ENCODE measurements at places on chromosomes 2 and 18.

DNA sequence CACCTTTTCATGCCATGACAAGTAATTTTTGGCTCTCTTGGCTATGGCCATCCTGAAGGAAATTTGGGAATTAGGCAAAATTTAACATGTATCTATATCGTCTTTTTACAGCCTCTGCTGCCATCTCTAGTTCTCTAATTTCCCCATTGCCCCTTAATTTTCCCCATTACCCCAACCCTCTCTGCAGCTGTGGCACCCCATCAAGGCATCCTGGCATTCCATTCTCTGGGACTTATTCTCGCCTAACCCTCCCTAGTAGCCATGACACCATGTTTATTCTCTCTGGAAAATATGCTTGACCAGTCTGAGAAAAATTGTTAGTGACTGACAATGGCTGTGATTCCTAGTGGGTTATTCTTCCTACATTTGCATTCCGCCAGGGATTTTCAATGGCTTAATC is 43.9 kb upstream of the GLS start:
- no peak for DNase-seq

- DNase-seq: no peak
Observed at GRCh38 chr2:48279344-48280090, 250.4 kb upstream of the STON1 start.

DNA sequence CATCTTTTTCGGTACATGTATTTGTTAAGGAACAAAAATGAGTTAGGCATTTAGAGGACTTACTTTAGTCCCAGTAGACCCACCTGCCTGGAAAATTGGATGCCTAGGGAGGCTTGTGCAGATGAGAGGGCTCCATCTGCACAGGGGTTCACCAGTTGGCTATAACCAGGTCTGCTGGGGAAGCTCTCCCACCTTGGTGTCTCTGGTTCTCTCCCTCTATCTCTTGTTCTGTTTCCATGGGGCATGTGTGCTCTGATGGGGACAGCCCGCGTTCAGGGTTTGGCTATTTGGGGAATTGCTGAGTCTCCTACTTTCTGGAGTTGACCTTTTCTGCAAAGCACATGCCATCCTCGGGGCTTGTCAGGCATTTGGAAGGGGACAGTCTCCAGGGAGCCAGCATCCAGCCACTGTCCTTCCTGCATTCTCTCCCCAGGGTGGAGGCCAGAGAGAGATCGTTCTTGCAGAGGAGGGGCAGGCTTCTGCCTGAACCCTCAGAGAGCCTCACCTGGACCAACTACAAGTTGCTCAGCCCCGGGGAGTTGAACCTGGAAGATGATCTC is 157.3 kb downstream of the KLHL29 start:
- DNase-seq: no peak

- no peak for DNase-seq
Observed at GRCh38 chr18:23387265-23387664, 65.8 kb upstream of the RIOK3 start.

GRCh38 chr2:202944816-202945215 is 32.7 kb downstream of the CARF start:
- no peak for DNase-seq

DNA sequence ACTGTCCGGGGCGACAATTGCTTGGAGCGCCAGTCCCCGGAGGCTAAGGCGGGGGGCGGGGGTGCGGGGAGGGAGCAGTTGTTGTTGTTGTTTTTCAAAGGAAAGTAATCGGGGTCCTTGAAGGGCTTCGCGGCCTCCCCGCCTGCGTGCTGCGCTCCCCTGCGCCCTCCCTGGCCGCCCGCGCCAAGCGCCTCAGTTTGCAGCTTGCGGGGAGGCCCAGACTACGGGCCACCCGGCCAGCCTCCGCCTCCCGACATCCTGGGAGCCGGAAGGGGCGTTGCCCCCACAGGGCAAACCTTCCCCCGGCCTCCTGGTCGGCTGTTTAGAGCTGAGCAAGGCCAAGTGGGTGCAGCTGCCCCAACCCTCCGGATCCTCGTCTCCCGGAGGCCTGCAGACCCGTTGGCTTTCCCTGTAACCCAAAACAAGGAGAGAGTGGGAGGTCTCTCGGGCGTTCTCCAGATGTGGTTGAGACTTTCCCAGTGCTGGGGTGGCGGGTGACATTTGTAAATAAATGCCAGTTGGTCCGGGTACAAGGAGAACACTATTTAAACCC is 3.7 kb upstream of the SIX3 start:
- no peak for DNase-seq

DNA sequence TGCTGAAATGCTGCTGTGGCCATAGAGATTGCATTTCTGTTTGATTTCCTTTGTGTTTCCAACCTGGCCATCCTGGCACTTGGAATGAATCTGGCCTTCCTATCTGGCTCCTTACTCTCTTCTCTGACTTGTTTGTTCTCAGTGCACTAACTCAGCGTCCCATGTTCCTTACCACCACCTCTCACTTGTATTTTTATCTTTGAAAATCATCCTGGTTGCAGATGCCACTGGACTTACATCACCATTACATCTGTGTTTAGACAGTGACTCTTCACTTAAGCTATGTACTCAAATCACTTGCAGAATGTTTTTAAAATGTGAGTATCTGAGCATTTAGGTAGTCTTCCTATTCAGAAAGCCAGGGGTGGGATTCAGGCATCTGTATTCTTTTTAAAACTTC is 239.5 kb downstream of the WDR7 start:
- DNase-seq: peak; percentile 73

DNA sequence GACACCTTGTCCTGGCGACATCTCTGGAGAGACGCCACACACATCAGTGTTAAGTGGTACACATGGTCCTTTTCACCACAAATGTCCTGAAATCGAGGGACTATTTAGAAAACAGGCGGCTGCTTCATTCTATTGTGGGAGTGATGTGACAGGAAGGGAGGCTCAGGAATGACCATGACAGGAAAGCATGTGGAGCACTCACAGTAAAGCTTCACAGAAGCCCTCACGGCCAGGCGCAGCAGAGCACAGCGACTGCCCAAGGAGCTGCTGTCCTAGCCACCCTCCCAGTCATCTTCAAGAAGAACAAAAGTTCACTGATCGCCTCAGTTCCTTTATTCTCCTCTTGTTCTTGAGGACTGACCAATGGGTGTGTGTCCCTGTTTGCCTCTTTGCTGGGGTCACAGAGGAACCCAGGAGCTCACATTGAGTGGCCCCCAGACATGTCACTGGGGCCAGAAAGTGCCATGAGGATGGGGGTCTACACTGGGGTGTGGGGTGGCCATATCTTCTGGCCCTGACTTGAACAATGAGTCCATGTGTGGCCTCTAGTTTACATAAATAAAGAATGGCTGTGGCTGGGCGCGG is 84.6 kb upstream of the RANBP2 start:
- DNase-seq: no peak

DNA sequence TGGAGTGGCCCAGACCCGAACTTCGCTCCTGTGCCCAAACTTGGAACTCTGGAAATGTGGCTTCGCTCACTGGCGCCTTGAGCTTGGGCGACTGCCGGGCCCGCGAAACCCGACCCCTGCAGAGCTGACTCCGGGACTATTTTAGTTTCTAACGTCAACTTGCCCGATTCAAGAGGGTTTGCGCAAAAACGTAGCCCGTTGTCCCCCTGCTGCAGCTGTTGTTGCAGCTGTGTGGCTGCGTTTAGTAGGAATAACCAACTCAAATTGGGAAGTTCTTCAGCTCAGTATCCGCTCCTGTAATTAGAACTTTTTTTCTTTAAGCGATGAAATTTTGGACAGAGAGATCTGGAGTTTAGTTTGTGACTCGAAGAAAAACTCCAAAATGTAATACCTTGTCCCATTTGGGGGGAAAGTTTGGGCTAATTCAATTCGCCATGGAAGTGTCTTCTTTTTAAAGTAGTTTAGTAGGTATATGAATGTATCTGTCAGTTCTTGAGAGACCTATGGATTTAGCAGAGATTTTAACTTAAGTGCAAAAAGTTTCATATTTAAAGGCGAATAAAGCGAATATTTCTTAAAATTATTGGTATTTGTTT is 559 bp downstream of the MYL12A start:
- peak; percentile 72 for DNase-seq

DNA sequence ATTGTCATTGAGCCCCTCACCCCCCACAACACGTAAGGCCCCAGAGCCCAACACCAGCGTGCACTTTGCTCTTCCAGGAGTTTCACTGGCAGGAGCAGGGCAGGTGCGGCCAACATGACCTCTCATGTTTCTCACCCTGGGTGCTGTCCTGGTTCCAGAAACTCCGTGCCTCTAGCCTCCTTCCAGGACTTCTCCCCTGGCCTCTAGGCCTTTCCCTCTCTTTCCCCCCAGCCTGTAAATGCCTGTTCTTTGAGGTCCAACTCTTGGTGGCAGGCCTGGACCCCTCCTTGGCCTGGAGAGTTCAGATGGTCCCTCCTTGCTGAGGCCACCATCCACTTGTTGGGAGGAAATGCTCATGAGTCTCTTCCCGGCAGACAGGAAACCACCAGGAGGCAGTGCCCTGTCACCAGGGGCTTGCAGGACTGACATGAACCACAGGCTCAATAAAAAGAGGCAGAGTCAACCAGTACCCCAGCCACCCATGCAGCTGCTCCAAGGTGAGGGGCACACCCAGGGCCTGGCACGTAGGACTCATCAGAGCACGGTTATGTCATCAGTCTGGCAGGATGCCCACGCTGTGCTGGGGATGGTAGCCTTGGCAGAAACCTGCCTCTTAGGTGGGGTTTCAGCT is 1.5 kb downstream of the MALL start:
- DNase-seq: no peak

DNA sequence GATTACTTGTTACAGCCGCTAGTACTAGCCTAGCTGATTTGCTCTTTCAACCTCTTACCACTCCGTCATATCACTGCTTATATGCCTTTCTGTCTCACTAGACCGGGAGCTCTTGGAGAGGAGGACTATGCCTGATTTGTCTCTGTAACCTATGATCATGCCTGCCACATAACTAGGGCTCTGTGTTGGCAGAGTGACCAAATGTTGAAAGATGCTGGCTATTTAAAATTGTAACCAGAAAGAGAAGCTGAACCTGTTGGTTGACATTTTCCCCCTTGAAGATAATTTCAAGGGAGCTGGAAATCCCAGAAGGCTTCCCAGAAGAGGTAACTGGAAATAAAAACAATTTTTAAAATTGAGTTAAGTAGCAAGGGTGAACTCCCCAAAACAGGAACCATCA is 124.1 kb upstream of the MYCN start:
- DNase-seq: no peak

DNA sequence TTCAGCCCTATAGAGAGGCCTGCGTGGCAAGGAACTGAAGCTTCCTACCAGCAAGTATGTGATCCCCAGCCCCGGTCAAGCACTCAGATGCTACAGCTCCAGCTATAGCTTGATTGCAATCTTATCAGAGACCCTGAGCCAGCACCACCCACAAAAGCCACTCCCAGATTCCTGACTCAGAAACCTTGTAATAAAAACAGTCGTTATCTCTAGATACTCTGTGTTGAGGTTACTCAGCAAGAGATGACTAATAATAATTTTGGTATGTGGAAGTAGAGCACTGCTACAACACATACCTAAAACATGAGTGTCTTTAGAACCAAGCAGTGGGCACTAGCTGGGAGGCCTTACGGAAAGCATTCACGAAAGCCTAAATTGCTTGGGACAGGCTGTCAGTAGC is 216.9 kb downstream of the UXS1 start:
- no peak for DNase-seq

GRCh38 chr2:54604871-54605270 is 118.6 kb upstream of the EML6 start:
- no peak for DNase-seq

- peak; percentile 71 for DNase-seq
Observed at GRCh38 chr18:73118121-73118816, 250.5 kb upstream of the NETO1 start.

- no peak for DNase-seq
Observed at GRCh38 chr2:122545821-122546220, 790.4 kb downstream of the TSN start.

- DNase-seq: no peak
Observed at GRCh38 chr2:55781542-55781941, 87.9 kb upstream of the PNPT1 start.

- DNase-seq: no peak
Observed at GRCh38 chr2:241858206-241859016, at the start of gene PDCD1. Gene PDCD1 (minus strand): TSS chr2:241858894. CDS start chr2:241858838, 56 bp downstream.

- no peak for DNase-seq
Observed at GRCh38 chr2:169771612-169772011, 27.1 kb upstream of the SSB start.

DNA sequence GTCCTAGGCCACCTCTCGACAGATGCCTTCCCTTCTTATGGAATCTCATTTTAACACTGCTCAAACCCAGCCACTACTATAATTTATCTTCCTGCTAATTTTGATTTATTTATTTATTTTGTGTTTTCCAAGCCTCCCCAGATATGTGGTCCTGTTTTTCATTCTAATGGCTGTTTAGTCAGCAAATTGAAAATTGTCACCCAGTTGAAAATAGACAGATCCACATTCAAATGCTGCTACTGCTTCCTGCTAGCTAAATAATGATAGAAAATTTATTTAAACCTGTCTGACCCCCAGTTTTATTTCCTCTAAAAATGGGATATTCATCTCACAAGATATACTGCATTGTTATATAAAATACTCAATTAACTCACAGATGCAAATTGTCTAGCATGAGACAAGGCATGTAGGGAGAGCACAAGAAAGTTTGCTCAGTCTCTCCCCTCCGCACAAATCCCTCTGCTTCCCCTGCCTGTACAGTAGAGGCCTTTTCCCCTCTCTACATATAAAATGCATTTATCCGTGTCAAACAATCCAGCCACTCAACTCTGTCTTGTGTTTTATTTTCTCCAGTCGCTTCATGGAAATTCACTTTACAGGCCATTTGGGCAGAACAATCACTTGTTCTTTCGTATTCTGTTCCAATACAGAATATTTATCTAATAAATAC is 389.9 kb downstream of the SOX11 start:
- no peak for DNase-seq

GRCh38 chr18:23415515-23415914 is 37.6 kb upstream of the RIOK3 start:
- DNase-seq: no peak

DNA sequence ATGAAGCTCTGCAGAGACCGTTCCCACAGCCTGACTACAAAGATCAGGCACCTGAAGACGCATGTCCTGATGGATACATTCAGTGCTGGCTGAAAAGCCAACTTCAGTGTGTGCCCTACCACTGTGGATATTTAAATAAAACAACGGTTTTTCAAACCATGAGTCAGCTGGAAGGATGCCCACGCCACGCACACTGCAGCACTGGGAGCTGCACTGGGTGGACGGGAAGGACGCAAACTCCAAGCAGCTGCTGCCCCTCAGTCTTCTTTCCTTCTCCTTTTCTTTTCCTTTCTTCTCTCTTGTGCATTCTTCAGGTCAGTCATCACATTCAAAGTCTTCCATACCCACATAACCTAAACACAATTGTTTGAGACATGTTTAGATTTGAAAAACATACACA is 7.9 kb downstream of the TMEM18 start:
- DNase-seq: peak; percentile 42

- no peak for DNase-seq
Observed at GRCh38 chr2:1841461-1841860, 97.1 kb upstream of the PXDN start.

DNA sequence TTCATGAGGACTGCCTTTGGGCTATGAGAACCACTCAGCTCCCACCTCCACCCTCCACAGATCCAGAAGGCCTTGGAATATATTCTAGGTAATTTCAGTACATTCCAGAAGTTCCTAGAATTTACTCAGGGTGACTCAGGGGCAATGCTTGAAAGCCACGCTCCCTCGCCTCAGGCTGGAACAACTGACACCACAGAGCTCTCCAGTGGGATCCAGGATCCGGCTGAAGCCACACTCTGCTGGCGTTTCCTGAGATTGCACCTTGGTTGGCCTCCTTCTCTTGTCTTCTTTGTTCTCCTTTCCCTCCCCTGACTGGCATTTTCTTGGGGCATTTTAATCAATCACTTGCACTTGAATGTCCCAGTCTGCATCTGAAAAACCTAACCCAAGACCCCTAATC is 92.6 kb upstream of the KCNE4 start:
- peak; percentile 73 for DNase-seq

Measured in fibroblast of gingiva (primary cell).